ENCODE measurements at places on chromosomes 12 and 14. TPM values are rescaled to one million over a fixed set of nuclear protein-coding genes. Genes with fewer than 3 reads are reported as not detected.

Gene IL31
- not detected for total RNA-seq

Gene KITLG
- total RNA-seq, result 69.1 TPM

Gene RFLNA
- total RNA-seq, result 2.0 TPM

Gene FOXG1
- not detected for total RNA-seq

Gene PMEL
- total RNA-seq, result 1.8 TPM

- H3K4me1 ChIP-seq, result peaks cover 18% of the 10 kb centered on the region
- no peaks in the 10 kb centered on the region for H3K36me3 ChIP-seq
- no peak for DNase-seq
Observed at GRCh38 chr12:43836475-43836989, 651 bp downstream of the TMEM117 start.

DNA sequence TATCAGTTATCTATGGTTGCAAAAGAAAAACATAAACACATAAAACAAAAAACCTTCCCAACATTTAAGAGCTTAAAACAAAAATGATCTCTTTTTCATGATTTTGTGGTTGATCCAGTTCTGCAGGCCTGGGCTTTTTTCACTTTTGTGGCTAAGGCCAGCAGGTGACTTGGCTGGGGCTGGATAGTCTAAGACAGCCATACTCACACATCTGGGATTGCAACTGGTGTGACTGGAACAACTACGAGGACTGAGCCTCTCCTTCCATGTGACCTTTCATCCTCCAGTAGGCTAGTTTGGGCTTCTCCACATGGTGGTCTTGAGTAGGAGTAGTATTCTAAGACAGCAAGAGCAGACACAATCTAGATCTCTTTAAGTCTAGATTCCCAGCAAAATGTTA lies 7.2 kb upstream of the PKP2 start:
- H3K4me3 ChIP-seq, result no peak overlapping the region
- no peaks in the 10 kb centered on the region for H3K4me1 ChIP-seq
- no peak for DNase-seq
- H3K36me3 ChIP-seq, result no peaks in the 10 kb centered on the region
- H3K27me3 ChIP-seq, result peaks cover 9% of the 10 kb centered on the region
- H3K27ac ChIP-seq, result no peak overlapping the region

DNA sequence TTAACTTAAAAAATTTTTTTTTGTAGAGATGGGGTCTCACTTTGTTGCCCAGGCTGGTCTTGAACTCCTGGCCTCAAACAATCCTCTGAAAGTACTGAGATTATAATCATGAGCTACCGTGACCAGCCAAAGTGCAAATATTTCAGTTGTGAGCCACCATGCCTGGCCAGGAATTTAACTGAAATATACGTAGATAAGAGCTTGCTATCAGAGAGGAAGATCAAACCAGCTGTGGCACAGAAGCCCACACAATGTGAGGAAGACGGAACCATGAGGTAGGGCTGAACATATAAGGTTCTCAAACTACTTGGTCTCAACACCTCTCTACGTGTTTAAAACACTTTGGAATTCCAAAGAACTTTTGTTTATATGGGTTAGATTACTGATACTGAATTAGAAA lies 29.1 kb downstream of the ATG14 start:
- DNase-seq, result no peak
- H3K4me3 ChIP-seq, result no peak overlapping the region
- H3K36me3 ChIP-seq, result peaks cover 76% of the 10 kb centered on the region
- no peaks in the 10 kb centered on the region for H3K4me1 ChIP-seq
- no peak overlapping the region for H3K27ac ChIP-seq

DNA sequence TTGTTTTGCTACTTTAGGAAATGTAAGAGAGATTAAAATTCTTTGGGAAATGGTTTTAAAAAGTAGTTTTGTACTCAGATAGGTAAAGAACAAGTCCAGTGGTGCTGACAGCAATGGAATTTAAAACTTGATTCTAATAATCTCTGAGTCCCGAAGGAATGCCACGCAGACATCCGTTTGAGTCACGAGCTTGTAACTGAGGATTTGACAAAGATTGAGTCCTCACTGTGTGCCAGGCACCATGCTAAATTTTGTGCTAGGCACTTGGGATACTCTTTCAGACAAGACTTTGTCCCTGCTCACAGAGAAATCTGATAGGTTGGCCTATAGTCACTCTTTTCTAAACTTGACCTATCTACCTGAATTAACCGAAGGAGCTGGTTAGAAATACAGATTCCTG lies 12.7 kb downstream of the FLRT2 start:
- no peak overlapping the region for H3K27ac ChIP-seq
- no peak overlapping the region for H3K4me3 ChIP-seq
- no peaks in the 10 kb centered on the region for H3K4me1 ChIP-seq
- DNase-seq, result no peak
- no peaks in the 10 kb centered on the region for H3K27me3 ChIP-seq

GRCh38 chr14:100034961-100035500 lies 30.2 kb upstream of the EVL start:
- H3K4me1 ChIP-seq, result peaks cover 34% of the 10 kb centered on the region
- no peak overlapping the region for H3K27ac ChIP-seq
- no peak overlapping the region for H3K4me3 ChIP-seq
- H3K36me3 ChIP-seq, result no peaks in the 10 kb centered on the region
- H3K27me3 ChIP-seq, result no peaks in the 10 kb centered on the region

- no peaks in the 10 kb centered on the region for H3K27me3 ChIP-seq
- H3K4me1 ChIP-seq, result no peaks in the 10 kb centered on the region
- H3K4me3 ChIP-seq, result no peak overlapping the region
- no peak overlapping the region for H3K27ac ChIP-seq
Observed at GRCh38 chr12:96548384-96548783, 59.0 kb downstream of the CFAP54 start.

DNA sequence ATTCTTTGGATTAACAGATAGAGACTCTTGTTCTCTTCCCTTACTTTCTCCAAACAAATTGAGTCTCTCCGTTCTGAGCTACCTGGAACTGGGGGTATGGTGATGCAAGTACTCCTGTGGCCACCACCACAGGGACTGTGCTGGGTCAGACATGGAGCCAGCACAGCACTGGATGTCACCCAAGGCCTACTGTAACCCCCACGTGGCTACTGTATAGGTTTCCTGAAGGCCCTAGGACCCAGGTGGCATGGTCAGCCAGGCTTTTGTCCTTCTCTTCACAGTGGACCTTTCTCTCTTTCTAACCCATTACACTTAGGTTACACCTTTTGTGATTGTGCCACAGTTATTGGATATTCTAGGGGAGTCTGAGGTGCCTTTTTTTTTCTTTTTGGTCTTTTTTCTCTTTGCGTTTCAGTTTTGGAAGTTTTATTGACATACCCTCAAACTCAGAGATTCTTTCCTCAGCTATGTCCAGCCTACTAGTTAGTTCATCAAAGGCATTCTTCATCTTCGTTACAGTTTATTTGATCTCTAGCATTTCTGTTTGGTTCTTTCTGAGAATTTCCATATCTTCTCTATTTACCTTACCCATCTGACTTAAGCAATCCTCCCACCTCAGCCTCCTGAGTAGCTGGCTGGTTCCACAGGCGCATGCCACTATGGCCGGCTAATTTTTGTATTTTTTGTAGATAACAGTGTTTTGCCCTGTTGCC lies 6.0 kb upstream of the KLHDC2 start:
- no peaks in the 10 kb centered on the region for H3K4me1 ChIP-seq
- no peak overlapping the region for H3K4me3 ChIP-seq
- DNase-seq, result no peak
- H3K27ac ChIP-seq, result no peak overlapping the region

DNA sequence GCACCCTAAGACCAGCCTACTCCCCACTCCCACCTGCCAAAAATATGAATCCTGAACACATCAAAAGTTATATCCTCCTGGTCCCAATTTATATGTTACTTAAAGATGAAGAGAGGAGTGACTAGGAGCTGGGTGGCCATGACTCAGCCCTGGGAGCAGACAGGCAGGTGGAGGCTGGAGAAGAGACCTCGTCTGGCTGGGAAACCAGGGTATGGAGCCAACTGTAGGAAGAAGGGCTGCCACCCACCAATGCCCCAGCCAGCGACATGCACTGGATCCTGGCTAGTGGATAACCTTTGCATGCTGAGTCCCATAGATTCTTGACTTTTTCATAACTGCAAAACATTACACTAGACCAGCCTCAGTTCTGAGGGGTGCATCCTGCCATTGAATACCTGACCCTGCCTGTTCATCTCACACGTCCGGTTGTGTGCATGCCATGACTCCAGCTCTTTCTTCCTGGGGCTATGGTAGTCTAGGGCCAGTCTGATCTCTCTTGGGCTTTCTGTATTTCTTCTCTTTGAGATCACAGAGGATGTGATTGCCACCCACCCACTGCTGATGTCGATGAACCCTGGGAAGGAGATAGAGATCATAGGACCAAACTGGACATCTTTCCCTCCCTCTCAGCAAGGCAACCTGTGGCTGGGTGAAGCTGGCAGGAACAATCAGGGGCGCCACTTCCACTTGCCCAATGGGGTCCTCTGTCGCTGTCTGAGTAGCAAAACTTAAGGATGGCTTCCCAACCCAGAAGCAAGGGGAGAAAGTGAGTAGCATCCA lies 69.6 kb upstream of the DDX11 start:
- H3K27ac ChIP-seq, result no peak overlapping the region
- H3K27me3 ChIP-seq, result no peaks in the 10 kb centered on the region
- DNase-seq, result no peak
- no peaks in the 10 kb centered on the region for H3K36me3 ChIP-seq

DNA sequence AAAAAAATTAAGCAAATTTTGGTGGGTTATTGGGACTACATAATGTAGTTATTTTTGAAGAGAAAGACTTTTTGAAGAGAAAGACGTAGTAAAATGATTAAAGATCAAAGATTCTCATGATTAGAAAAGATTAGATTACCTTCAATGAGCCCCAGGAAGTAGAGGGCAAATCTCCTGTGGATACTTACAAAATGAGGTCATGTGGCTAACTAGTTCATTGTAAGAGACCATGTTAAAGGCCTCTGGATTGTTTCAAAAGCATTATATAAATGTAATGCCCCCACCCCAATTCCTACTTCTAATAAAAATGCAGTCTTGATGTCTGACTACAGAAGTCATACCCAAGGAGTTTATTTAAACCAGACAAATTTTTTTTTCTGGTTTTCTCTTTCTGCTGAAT lies 93.3 kb downstream of the ERGIC2 start:
- no peaks in the 10 kb centered on the region for H3K4me1 ChIP-seq
- H3K36me3 ChIP-seq, result no peaks in the 10 kb centered on the region
- no peak overlapping the region for H3K27ac ChIP-seq
- no peak overlapping the region for H3K4me3 ChIP-seq

- H3K27me3 ChIP-seq, result peaks cover 31% of the 10 kb centered on the region
- H3K4me1 ChIP-seq, result no peaks in the 10 kb centered on the region
- H3K4me3 ChIP-seq, result no peak overlapping the region
Observed at GRCh38 chr12:52585066-52585465, 11.4 kb upstream of the KRT74 start.

DNA sequence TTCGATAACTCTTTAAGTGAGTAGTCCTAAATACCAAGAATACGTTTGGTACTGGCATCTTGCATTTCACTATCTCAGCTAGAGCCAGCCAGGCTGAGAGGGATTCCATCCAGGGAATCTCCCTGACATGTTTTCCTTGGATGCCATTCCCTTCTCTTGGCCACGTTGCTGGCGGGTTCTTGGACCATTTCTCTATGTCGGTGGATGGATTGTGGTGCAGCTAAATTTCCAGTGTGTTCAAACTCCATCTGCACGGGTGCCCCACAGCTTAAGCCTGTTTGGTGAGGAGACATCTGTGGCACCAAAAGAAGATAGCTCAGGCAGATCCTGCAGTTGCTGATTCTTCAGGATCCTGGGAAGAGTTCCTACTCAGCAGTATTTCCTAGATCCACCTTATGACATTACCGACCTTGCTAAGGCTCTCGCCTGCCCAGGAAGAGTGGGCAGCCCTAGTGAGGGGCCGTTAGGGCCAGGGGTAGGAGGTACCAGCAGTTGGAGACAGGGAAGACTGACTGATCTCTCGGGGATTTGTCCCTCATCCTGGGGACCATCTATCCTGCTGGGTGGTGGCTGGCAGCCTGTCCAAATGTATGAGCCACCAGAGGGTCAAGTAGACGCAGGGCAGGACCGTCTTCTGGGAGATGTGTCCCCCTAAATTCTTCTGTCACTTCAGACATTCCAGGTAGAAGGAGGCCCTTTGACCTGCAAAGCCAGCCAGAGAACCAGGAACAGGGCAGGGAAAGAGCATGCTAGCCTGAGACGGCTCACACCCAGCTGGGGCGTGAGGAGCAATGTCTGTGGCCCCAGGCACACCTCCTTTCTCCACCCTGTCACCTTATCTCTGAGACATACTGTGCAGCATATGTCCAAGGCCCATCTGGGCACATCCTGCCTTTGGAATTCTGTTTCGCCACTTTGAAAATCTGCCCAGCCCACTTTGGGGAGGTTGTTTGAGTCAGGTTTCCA lies 72.6 kb upstream of the CAPRIN2 start:
- H3K27ac ChIP-seq, result no peak overlapping the region
- H3K4me3 ChIP-seq, result no peak overlapping the region
- H3K4me1 ChIP-seq, result peaks cover 10% of the 10 kb centered on the region

DNA sequence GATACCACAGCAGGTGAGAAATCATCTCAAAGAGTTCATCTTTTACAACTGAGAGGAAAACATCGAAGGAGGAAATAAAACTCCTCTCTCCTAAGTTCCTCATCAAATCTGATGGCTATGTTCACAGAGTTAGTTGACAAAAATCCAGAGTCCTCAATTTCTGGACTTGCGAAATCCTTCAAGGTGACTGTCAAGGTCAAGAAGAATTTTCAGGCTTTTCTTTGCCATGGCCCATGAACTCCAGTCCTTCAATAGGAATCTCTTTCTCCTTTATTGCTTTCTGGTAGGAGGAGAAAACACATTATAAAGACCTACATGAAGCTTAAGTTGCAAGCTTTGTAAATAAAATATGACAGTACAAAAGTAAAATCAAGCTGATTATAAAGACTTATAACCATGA lies 1.5 kb downstream of the TRIAP1 start:
- no peaks in the 10 kb centered on the region for H3K27me3 ChIP-seq
- peaks cover 46% of the 10 kb centered on the region for H3K4me1 ChIP-seq
- no peak overlapping the region for H3K27ac ChIP-seq

DNA sequence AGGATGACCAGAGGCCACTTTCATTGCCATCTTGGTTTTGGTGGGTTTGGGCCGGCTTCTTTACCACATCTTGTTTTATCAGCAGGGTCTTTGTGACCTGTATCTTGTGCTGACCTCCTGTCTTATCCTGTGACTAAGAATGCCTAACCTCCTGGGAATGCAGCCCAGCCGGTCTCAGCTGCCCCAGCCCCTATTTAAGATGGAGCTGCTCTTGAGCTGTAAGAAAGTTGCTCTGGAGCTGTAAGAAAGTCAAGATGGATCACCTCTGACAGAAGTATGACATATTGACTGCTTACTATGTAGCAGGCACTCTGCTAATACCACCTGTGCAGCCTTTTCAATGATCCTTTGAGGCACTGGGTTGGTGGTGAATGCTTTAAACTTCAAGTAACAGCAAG lies 52.1 kb downstream of the RIN3 start:
- H3K36me3 ChIP-seq, result no peaks in the 10 kb centered on the region
- H3K27ac ChIP-seq, result no peak overlapping the region
- H3K4me3 ChIP-seq, result no peak overlapping the region
- DNase-seq, result no peak
- no peaks in the 10 kb centered on the region for H3K4me1 ChIP-seq

GRCh38 chr12:123200414-123200813 lies 32.5 kb downstream of the MPHOSPH9 start:
- no peaks in the 10 kb centered on the region for H3K27me3 ChIP-seq
- peaks cover 48% of the 10 kb centered on the region for H3K36me3 ChIP-seq
- no peaks in the 10 kb centered on the region for H3K4me1 ChIP-seq
- no peak overlapping the region for H3K4me3 ChIP-seq

Measured in left lung (tissue), 14 donors.